ENCODE measurements at places on chromosomes 6 and 20.
A peak's percentile ranks its signal among the peaks of the same experiment; 100 is the strongest.

GRCh38 chr6:30754631-30755030 lies 10.3 kb upstream of the IER3 start:
- DNase-seq = no peak

- peak; percentile 10 for DNase-seq
Observed at GRCh38 chr6:27873021-27873940, 38.9 kb downstream of the OR2B2 start.

DNA sequence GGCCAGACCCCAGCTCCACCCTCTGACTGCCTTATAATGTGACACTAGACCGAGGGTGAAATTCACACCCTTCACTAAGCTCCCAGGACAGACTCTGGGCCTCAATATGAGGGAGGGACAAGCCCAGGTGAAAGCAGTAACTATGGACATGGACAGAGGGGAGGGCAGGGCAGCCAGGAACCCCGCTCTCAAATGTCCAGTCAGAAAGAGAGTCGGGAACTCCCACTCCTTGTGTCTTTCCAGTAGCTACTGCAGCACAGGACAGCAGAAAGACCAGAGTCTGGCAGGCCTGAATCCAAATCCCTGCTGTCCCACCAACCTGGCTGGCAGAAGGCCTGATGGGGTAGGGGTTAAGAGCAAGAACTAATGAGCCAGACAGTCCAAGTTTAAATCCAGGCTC lies 6.4 kb downstream of the C20orf96 start:
- no peak for DNase-seq

- DNase-seq = no peak
Observed at GRCh38 chr20:12597551-12597950, 411.2 kb upstream of the SPTLC3 start.

DNA sequence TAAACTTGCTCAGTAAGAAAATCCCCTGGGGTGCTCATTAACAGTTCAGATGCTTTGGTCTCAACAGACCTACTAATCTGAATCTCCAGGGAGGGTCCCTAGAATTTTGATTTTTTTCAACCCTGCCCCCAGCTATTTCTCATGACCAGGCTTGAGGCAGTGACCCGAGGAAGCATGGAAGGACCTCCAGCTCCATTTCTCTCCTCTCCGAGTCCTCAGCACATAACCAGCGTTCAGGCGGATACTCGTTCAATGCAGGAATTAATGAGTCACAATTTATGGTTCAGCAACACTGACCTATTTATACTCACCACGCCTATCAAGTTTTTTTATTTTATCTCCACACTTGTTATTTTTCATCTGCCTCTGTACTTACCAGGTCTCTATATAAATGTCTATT lies 369.2 kb upstream of the CDH4 start:
- no peak for DNase-seq

- DNase-seq = no peak
Observed at GRCh38 chr20:38937978-38938473, 11.8 kb downstream of the FAM83D start.

GRCh38 chr6:52995913-52996645 lies 995 bp upstream of the GSTA4 start:
- no peak for DNase-seq

DNA sequence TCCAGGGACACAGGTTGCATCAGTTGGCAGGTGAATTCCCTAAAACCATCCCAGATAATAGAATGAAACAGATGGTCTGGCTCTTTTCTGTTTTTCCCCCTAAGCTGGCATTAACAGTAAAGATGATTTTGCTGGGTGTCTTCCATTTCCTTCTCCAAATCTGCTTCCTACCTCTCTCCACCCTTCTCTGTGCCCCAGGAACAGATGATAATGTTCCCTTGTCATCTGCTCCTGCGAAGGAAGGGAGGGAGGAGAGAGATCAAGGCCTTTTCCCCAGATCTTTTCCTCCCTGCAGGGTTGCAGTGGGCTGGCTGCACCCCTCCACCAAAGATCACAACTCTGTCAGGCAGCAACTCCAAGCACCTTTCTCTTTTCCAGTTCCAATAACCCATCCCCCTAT lies 156.5 kb upstream of the PRDM1 start:
- no peak for DNase-seq

DNA sequence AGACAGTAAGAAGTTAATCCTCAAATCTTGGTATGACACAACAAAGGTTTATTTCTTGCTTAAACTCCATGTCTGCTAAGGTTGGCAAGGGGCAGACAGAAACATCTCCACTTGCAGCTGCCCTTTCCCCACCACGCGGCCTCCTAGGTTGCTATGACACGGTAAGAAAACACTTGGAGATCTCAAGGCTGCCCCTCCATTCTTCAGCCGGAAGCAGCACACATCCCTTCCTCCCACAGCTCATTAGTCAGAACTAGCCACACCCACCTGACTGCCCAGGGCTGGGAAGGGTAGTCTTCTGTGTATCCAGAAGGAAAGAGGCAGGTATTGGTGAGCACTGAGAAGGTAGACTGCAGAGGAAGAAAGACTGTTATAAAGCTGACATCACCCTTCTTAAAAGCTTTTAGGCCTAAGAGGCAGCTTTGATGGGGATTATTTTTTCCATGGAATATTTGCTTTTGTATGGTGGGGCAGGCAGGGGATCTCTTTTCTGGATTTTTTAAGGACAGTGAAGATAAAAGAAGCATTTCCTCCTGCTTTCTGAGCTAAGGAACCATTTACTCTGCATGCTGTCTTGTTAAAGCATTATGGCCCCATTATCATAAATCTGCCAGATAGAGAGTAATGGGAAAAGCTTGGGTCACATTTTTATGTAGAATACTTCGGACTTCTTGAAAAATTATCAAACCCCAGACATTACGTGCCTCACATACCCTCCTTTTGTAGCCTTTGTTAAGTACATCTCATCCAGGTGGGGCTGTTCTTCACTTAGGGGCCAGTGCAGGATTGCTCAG lies 41.6 kb downstream of the MRAP2 start:
- no peak for DNase-seq

DNA sequence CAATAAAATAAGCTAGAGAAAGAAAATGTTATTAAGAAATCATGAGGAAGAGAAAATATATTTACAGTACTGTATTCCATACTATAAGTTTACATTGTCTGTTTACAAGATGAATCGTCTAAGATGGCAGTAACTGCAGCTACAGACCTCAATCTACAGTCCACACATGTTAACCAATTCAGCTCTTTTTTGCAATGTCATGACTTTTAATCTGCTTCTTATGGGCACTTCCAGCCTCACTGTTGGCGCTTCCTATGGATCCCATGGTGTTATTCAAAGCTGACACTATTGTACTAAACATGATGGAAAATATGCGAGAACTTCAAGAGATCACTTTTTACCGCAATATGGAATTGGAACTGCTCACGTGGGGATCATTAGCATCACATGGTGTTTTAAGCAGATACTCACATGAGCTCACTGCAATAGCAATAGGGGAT lies 451.5 kb upstream of the CITED2 start:
- DNase-seq = no peak

DNA sequence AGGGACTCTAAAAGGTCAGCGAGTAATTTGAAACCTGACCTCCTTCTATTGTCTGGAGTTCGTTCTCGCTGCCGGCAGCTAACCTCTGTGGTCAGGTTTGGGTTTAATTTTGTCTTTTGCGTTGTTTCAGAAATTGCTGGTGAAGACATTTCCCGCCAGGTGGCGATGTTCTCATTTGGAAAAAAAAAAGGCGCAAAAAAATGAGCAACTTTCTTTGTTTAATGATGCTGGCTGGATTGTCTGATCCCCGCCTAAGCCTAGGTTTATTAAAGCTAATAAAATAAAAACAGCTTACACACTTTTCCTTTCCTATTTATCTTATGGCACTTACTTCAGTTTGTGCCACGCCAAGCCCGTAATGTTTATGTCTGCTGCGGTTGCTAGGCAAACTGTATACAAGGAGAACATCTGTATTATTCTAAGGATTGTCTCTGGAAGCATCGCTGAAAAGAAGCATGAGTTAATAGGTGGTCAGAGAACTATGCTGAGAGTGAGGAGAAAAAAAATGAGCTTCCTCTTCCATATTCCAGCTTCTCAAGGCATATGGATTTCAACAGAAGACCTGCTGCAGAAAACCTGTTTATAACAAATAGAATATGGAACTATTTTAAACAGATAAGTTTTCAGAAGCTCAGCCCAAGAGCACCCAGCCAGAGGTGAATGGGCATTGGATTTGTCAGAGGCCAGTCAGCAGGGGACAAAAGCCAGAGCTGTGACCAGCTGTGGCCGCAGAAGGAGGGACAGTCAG lies 205.7 kb downstream of the DOK5 start:
- DNase-seq = peak; percentile 28

GRCh38 chr6:35718911-35719381 lies 17.9 kb upstream of the ARMC12 start:
- DNase-seq = no peak

DNA sequence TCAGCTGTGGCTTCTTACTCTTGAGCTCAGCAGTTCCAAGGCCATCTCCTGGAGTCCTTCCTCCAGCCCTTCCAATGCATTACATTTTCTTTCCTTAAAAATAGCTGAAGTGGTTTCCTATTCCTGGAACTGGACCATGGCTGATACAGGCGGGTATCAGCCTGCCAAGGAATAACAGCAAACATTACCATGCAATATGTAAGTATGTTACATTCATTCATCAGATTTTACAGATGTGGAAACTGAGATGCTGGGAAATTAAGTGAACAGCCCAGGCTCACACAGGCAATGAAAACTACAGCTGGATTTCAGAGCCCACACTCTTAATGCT lies 100.4 kb downstream of the NRN1 start:
- no peak for DNase-seq

- no peak for DNase-seq
Observed at GRCh38 chr20:60999250-60999649, 252.8 kb upstream of the CDH4 start.

- DNase-seq = no peak
Observed at GRCh38 chr6:74366634-74367033, 670.6 kb downstream of the CD109 start.

DNA sequence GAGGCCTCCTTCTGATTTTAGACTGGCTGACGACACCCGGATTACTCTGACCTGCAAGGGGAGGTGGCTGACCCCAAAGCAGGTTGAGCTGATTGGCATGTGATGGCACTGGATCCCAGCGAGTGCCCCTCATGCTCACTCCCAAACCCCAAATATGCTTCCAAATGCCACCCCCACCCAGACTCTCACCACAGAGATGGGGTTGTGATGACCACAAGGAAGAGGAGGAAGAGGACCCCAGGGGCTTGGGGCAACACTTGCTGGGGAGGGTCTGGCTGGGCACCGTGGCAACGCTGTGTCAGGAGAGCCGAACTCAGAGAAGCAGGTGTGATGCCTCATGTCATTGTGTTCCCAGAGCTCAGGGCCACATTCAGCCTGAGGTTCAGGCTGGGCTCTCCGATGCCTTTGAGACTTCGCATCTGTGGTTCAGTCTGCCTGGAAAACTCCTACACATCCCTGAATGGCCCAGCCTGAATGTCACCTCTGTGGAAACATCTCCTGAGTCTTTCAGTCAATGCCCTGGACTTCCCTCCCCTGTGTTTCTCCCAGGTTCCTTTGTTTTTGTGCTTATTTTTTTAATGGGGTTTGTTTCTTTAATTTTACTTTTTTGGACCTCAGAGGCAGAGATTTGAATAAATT lies 169.1 kb upstream of the PMEPA1 start:
- no peak for DNase-seq

DNA sequence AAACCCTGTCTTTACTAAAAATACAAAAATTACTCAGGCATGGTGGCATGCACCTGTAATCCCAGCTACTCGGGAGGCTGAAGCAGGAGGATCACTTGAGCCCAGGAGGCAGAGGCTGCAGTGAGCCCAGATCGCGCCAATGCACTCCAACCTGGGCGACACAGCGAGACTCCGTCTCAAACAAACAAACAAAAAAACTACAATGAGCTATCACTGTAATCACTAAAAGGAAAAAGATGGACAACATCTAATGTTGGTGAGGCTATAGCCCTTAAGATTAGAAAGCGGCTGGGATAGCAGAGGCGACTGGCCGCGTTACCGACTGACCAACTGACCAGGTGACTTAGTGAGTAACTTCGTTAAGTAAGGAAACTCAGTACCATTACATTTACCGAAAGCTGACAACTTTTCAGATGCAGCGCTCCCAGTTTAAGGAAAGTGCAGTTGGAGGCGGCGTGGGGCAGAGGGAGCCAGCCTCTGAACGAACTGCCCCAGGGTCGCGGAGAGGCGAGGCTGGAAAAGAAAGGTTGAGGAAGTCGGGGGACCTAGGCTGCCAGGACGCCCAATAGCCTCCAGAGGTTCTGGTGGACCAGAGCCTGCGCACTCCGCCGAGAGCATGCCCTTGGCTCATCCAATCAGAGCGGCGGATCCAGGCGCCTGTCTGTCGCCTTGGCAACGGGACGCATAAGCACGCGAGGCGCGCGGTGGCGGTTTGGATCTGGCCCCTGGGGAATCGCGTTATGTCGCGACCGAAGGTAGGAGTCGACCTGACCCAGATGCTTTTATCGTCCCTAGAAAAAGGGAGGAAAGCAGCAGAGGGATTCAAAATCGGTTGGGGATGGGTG lies 8.9 kb downstream of the TTLL9 start:
- peak; percentile 92 for DNase-seq

- no peak for DNase-seq
Observed at GRCh38 chr20:51608061-51608460, 65.5 kb upstream of the NFATC2 start.

GRCh38 chr6:85015396-85015990 lies 251.1 kb upstream of the TBX18 start:
- no peak for DNase-seq

- DNase-seq = peak; percentile 26
Observed at GRCh38 chr6:37059344-37060194, 54.1 kb downstream of the FGD2 start.

DNA sequence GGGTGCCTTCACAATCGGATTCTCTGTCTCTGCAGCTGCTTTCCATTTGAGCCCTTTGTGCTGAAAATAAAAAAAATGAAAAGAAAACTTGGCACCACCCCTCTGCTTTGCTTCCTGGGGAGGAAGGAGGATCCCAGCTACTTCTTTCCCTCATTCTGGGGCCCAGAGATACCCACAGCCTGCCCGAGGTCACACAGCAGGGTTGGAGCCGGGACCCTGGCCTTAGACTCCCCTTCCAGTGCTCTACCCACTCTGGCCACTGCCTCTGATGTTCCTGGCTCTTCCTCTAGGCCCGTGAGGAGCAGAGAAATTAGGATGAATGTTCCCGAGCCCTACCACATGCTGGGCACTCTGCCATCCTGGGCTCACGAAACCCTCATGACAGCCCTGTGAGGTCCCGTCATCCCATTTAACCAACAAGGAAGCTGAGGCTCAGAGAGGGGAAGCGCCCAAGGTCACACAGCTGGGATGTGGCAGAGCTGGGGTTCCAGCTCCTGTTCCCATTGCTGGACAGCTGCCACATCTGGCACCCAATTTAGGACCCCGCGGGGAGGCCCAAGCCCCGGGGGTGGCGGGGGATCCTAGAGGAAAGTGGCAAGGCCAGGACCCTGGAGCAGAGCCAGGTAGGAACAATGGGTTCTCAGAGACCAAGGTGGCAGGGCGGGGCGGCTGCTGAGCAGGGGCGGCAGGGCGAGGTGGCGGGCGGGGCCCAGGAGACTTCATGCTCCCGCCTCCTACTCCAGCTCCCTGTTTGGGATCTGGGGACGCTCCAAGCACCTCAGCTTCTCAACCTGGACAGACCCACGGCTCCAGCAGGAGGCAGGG lies 76.6 kb downstream of the CEBPB start:
- DNase-seq = no peak

- DNase-seq = no peak
Observed at GRCh38 chr20:12965212-12965869, 43.4 kb upstream of the SPTLC3 start.

GRCh38 chr6:16184129-16184528 lies 54.3 kb upstream of the GMPR start:
- DNase-seq = no peak

- no peak for DNase-seq
Observed at GRCh38 chr6:75745404-75745803, 3.6 kb upstream of the MYO6 start.

- DNase-seq = no peak
Observed at GRCh38 chr6:90412538-90413369, 116.1 kb upstream of the BACH2 start.
